Head of caudate nucleus (tissue), 42 donors: ENCODE measurements at places on chromosomes 5 and 9.
A peak's percentile ranks its signal among the peaks of the same experiment; 100 is the strongest.

- DNase-seq, result no peak
Measured at GRCh38 chr5:167244583-167244982, 1046.9 kb upstream of the WWC1 start.

DNA sequence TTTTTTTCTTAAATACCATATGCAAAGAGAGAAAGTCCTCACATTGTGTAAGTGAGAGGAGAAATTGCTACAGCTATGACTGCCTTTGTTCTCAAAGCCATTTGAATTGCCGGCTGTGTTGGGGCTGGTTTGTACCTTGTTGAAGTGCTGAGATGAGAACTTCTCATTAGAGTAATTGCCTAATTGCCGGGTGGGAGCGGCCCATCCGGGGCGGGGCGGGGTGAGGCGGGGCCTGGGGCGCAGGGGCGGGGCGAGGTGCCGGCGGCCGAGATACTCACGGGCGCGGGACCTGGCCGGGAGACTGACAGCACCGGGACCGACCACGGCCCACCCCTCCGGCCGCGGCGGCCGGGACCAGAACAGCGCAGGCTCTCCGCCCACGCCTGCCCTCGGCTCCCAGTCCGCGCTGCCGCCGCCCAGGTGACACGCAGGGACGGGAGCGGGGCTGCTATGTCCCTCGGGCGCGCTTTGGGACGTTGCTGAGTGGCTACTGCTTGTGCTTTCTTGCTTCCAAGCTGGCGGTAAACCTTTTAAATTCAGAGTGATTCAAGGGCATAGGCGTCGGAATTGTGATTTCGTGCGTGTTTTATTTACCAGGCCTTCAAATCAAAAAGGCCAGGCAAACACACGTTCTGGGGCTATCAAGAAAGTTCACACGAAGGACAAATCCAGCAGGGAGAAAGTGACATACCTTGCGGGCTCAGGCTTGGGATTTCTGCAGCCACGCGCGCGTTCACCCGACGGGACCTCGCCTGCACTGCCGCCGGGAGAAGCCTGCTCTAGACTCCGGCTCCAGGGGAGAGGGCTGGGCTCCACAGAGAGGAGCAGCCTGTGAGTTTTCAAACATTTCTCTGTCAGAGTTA is 269.1 kb downstream of the FANCC start:
- DNase-seq, result peak; percentile 38

GRCh38 chr5:115124741-115125140 is 45.0 kb downstream of the TRIM36 start:
- no peak for DNase-seq

DNA sequence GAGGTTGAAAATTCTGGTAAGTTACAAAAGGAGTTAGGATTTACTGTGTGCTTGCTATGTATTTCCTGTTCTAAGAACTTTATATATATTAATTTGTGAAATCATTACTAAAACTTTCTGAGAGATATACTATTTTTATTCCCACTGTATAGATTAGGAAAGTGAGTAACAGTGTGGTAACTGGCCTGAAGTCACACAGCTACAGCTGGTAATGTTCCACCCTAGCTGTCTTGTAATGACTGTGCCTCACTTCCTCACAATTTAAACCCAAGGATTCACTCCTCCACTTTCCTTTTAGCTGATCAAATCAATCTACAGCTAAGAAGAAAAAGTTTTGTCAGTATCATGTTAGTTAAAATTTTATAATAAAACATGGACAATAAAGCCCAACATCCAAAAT is 278.8 kb downstream of the GAS1 start:
- DNase-seq, result no peak

GRCh38 chr9:91905991-91906469 is 44.0 kb downstream of the ROR2 start:
- DNase-seq, result no peak

GRCh38 chr5:37543216-37543615 is 164.1 kb downstream of the WDR70 start:
- DNase-seq, result no peak

DNA sequence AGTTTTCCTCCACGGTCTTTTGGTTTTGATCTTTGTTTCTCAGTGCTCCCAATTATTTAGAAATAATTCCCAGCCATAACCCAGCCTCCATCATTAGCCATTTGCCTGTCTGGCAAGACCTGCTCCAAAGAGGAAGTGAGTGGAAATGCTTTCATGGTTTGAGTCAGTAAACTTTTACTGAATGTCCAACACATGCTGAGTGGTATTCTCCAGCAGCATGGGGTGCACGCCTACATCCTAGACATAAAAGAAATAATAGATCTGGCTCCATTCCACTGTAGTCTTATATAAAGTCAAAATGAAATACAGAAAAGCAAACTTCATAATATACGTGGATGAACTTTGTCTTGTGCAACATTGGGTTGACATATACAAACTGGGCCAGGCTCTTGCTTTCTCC is 757.2 kb downstream of the TLE1 start:
- DNase-seq, result no peak

DNA sequence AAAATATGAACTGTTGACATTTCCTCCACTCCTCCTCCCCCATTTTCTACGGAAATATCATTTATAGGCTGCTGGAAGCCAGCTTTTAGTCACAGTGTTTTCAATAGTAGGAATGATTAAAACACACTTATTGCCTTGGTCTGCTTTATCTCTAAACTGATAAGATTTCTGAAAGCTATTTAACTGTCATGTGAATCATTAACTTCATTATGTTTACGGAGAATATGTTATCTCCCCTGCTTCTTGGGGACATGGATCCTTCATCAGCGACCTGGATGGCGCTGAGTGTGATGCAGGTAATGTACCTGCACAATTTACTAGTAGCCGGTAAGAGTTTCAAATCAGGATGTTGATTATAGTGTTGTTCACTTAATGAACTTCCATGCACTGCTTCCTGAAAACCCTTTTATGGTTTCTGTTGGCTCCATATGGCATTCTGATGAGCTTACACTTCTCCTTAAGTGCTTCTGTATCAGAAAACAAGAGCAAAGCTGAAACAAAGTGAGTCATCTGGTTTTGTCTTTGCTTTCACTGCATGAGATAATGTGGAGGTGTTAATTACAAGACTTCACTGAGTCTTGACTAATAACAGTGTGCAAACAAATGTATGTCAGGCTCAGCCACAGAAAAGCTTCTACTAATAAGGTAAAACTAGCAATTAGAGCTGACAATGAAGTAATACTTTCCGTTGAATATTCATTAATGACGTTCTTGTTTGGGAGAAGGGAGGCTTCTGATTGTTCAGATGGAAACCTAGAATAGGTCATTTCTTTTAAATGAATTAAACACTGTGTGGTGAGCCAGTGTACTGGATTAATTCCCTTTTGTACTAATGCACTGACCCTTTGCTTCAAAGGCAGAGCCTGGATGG is 162.4 kb upstream of the ZNF608 start:
- no peak for DNase-seq

DNA sequence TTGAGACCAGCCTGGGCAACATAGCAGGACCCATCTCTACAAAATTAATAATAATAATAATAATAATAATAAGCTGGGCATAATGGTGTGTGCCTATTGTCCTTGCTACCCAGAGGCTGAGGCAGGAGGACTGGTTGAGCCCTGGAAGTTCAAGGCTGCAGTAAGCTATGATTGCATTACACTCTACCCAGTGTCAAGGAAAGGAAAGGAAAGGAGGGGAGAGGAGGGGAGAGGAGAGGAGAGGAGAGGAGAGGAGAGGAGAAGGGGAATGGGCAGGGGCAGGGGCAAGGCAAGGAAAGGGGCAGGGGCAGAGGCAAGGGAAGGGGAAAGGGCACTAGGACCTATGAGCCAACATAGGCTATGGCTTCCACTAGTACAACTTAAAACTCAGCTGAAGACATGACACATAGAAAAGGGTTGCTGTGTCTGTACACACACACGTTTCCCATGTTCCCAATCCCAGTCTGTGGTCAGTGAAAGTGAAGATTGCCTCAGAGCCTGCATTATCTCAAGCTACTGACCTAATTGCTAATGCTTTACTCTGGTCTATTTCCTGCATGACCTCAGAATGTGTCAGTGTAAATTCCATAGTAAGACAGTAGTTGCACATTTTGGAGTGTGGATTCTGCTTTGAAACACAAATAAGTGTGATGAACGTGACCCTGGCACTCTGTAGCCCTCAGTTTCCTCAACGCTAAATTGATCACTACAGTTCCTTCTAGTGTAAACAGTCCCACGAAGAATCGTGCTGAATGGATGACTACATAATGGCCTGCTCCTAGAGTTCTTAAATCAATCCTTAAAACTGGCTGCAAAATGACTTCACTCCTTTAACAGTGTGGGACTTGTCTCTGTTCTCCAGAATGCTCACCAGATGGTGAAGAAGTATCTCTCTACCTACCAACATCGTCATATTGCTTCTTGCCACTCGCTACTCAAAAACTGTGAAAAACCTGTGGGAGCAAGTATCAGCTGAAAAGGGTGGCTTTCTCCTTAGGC is 497.0 kb downstream of the RAB3C start:
- DNase-seq, result no peak

GRCh38 chr9:137163365-137163715 is 6.5 kb downstream of the LRRC26 start:
- no peak for DNase-seq

DNA sequence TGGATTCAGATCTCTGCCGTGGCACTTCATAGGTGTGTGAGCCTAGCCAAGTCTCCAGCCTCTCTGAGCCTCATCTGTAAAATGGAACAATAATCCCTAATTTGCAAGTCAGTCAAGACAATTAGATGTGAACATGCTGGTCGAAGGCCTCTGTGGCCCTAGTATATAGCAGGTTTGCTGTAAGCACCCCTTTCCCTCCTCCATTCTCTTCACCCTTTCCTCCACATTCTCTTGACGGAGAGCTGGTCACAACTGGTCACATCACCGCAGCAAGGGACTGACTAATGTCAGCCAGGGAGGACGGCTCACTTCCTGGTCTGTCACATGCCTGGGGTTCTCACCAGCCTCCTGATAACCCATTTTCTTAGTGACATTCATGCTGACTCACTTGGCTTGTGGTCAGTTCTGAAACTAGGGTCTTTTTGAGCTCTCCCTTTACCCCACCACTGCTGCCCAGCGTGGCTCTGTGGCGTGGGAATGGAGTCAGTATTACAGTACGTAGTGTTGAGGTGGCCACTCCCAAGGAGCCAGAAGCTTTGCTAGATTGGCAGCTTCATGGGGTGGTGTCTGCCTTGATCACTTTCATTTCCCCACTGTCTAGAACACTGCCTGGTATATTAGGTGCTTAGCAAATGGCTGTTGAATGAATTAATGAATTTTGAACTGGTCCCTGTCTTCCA is 47.8 kb downstream of the ERGIC1 start:
- no peak for DNase-seq

DNA sequence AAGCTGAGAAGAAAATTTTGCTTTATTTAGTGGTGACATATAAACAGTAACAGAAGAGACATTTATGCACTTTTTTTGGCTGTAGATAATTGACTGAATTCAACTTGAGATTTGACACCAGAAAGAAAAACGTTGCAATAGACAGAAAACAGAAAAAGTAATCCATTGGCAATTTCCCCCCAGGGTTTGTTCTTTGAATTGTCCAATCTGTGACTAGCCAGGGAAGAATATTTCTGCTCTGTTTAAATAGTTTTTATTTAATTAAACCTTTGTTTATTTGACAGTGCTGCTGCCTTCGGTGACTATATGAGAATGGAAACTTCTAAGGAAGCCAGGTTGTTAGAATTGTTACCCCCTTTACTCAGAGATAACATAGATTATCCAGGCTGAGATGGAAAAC is 210.6 kb downstream of the DEPDC1B start:
- DNase-seq, result no peak

DNA sequence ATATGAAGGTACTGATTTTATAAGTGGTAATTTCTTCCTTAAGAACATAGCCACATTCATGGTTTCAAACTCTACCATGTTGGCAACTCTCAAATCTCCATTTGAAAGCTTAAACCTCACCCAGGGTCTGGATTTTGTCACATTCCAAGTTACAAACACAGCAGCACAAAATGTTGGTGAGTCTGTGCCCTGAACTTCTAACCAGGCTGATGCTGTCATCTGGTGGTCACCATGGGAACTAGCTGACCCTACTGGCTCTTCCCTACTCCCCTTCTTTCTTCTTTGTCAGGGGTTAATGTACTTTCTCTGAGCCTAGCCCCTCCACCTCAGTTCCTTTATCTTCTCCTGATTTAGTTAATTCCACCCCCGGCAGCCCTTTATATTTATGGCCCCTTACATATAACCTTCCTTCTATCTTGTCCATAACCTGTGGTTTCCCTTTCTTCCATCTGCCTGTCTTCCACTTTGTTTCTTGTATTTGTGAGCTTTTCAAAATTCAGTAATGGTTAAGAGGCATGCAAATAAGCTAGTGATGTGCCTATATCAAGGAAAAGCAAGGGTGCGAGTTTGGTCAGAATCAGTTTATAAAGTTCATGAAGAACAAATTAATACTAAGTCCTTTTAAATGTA is 35.9 kb downstream of the TGFBR1 start:
- peak; percentile 26 for DNase-seq

- no peak for DNase-seq
Measured at GRCh38 chr9:125534971-125535701, 171.9 kb downstream of the MAPKAP1 start.

- DNase-seq, result peak; percentile 55
Measured at GRCh38 chr9:135907006-135907430, 328 bp downstream of the CAMSAP1 start.

DNA sequence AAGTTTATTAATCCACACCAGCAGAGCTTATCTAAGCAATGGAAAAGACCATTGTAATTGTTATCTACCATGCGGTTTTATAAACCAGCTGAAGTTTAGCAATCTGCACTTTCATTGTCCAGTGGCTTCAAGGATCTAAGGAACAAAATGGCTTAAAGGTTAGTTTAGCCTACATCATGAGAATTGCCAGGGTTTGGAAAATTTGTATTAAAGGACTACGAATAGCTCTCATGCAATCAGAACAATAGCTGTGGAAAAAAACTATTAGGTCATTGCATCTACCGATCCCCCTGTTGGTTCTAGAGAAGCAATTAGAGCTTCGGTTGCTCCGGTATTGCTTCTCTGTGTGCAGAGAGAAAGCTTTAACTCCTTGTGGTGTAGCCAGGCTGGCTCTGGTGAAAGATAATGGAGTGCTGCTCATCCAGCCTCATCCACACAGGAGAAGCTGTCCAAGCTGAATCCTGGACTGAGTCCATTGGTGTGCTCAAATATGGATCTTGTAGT is 86.3 kb upstream of the SLC12A2 start:
- DNase-seq, result no peak

DNA sequence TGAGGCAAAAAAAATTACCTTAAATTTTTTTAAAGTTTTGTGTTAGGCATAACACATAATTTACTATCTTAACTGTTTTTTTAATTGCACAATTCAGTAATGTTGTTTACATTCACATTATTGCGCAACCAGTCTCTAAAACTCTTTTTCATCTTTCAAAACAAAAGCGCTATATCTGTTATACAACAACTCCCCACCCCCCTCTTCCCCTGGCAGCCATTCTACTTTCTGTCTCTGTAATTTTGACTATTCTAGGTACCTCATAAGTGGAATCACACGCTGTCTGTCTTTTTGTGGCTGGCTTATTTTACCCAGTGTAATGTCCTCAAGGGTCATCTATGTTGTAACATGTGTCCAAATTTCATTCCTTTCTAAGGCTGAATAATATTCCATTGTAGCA is 241.5 kb upstream of the DMRT1 start:
- no peak for DNase-seq

GRCh38 chr9:33858423-33858822 is 41.5 kb downstream of the UBE2R2 start:
- no peak for DNase-seq

- no peak for DNase-seq
Measured at GRCh38 chr5:179362355-179362754, 17.1 kb upstream of the ADAMTS2 start.

GRCh38 chr9:125885405-125886034 is 138.3 kb downstream of the PBX3 start:
- no peak for DNase-seq

- no peak for DNase-seq
Measured at GRCh38 chr9:38074441-38074961, 5.5 kb upstream of the SHB start.

- DNase-seq, result no peak
Measured at GRCh38 chr9:120625222-120625621, 45.3 kb upstream of the CDK5RAP2 start.
